ENCODE measurements at places on chromosomes 1 and 21.

DNA sequence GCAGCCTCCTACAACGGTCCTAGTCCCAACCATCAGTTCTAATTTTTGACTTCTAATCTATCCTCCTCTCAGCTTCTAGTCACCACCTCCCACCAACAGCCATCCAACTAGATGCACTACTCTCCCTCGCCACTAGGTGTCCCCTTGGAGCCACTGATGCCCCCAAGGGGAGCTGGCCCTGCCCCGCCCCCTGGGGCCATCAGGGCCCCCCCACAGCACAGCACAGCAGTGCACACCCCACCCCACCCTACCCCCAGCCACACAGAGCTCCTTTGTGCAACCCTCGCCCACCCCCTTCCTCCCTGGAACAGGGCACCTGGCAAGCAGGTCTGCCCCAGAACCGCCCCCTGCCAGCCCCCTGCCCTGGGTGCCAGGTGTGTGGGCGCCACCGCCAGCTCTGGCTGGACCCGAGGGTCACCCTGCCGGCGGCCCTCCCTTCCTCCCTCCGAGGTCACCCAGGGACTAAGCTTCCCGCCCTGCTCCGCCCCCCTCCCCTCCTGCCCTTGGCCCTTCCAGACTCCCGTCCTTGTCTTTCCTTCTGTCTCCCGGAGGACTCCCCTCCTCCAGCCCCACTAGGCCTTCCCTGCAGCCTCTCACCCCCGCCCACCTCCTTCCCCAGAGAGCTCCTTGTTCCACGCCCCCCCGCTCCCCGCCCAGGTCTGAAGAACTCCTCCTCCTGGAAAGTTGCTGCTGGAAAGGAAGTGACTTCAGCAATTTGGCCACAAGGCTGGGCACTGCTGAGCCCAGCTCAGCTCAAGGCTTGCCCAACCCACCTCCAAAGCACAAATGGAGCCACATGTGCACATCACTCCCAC, 47.0 kb downstream of the AHDC1 start:
- peak; percentile 99 for DNase-seq

DNA sequence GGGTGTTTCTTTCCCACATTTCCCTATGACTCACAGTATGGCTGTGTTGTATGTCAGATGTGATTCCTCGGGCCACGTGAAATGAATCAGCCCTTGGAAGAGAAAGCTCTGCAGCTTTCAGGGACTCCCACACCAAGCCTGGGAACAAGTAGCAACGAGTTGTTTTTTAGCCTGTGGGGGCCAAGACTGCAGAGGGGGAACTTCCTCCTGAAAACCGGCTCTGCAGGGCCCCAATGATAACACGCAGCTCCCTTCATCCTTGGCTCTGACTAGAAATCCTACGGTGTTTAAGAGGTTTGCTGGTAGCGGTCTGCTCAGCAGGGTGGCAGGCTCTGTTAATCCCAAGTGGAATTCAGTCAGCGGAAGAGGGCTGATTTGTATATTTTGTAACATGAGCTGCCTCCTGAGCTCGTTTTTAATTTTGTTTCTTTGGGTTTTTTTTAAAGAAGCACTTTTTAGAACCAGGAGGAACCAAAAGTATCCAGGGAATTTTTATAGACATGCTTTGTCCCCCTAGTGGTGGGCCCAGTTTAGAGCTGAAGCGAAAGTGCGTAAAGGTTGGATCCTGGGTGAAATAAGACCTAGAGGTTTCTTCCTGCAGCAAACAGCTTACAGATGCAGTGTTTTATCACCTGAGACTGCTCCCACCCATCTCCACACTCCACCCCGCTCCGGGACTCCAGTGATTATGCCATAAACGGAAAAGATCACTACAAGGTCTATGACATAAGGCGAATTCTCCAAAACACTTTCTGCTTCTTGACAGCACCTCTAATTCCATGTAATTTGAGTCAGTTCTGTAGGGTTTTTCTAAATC, 48.8 kb downstream of the LAMC2 start:
- peak; percentile 99 for DNase-seq

DNA sequence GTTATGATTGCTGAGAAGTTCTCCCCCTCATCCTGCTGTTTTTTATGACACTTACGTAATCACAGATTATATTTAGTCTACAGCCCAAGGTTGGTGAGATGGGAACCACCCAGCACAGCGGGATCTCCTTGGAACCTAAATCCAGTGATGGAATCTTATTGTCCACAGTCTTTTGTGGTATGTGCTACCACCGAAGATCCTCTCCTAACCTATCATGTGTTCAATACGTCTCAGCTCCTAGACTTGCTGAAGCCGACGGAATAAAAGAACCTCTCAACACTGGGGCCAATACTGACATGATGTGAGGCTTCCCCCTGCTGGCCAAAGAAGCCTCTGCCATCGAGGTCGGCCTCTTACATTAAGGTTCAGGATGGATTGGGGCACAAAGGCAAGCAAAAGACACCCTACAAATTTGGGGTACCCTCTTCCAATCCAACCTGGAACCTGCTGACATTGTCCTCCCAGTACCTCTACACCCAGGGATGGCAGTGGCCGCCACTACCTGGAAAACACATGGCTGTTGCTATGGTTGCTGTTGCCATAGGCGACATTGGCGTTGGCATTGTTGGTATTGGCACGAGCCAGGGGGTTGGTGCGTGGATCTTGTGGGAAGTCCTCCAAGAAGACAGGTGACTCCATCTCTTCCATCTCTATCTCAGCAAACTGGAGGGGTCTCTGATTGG, 19.4 kb upstream of the KIF21B start:
- peak; percentile 82 for DNase-seq

DNA sequence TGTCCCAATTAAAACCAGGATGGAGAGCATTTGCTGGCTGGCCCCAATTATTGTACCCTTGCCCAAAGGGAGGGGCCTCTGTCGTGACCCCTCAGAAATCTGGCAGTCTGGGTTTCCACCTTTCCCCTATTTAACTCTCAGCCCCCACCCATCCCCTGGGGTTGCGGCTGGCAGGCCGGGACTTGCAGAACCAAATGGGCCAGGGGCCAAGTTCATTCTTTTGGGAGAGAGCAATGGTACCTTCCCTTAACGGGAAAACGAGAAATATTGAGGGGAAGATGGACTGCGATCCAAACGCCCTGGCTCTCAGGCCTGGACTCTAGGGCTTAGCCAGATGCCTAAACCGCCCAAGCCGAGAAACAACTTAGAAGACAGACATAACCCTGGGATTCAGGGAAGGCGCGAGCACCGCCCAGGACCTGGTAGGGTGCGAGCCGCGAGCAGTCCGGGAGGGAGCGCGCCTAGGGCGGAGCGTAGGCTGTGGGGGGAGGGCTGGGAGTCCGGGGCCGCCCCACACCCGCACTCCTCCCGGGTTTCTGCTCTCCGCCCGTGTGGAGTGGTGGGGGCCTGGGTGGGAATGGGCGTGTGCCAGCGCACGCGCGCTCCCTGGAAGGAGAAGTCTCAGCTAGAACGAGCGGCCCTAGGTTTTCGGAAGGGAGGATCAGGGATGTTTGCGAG, at the start of gene SLC27A3:
Gene SLC27A3 (plus strand): TSS at position 628 of the 678 bp plus-strand sequence. CDS start 91 bp downstream, outside the sequence.
- peak; percentile 35 for DNase-seq

- no peak for DNase-seq
These were observed 48.0 kb downstream of the ABCA4 start for GRCh38 chr1:94072840-94073522.

DNA sequence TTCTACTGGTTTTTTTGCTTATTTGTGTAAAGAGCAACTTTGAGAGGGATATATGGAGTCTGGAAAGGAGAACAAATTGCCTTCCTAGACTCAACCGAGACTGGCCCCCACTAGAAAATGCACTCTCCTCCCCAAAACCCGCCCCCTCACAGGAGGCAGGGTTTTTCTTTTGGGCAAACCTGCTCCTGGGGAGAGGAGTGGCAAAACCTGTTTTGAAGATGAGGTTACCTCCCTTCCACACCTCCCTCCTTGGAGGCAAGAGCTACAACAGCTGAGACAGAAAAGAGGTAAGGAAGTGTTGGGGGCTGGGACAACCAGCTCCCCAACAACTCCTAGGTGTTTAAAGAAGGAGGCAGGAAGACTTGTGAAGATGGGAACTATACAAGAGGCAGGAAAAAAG, at the start of gene BNIPL:
Gene BNIPL (plus strand): TSS at position 231 of the 400 bp plus-strand sequence. CDS start 140 bp downstream, at position 371.
- no peak for DNase-seq

- DNase-seq: peak; percentile 98
These were observed 444.8 kb downstream of the KIF26B start for GRCh38 chr1:245599371-245600174.

Measured in cardiac fibroblast (primary cell).